GM06990 (cell line): ENCODE measurements at places on chromosomes 13 and 19.

DNA sequence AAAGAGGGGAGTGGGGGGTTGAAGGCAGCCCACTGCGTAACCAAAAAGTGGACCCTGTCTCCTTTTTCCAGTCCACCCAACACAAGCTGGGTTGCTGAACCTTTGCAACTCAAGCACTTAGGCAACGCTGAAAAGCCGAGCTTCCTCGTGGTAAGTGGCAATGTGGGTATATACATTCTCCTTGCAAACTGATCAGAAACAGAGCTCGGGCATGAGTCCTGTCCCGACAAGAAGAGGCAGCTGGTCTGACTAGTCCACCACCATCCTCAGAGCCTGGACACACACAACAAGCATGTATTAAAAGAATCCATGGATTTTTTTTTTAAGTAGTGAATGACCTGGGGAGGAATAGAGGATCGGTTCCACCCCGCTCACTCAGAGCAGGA lies 240.6 kb upstream of the ZNF507 start:
- DNase-seq = no peak

DNA sequence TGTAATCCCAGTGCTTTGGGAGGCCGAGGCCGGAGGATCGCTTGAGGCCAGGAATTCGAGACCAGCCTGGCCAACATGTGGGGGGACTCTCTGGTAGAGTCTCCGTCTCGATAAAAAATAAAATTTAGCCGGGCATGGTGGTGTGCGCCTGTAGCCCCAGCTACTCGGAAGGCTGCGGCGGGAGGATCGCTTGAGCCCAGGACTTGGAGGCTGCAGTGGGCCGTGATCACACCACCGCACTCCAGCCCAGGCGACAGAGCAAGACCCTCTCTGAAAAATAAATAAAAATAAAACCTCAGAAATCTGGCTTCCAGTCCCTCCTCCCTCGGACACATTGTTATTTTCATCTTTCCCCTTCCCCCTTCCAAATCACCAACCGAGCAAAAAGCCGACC lies 332 bp downstream of the IRGQ start:
- no peak for DNase-seq

DNA sequence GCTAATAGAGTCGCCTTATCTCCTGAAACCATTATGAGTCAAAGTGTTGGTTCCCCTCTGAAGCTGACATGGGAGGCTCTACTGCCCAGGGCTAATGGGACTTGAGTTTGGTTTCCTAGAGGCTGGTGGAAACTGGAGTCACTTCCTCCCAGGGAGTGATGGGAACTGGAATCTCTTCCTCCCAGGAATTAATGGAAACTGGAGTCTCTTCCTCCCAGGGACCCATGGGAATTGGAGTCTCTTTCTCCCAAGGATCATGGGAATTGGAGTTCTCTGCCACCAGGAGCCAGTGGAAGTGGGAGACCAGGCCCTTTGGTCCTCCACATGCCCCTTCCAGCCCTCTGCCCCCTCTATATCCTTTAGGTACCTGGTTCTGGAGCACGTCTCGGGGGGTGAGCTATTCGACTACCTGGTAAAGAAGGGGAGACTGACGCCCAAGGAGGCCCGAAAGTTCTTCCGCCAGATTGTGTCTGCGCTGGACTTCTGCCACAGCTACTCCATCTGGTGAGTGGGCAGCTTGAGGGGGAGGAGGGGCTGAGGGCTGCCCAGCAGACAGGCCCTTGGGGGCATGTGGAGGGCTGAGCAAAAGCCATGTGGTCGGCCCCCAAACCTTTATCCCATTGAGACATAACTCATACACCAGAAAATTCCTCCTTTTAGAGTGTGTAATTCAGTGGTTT lies 5.5 kb downstream of the BRSK1 start:
- DNase-seq = no peak

DNA sequence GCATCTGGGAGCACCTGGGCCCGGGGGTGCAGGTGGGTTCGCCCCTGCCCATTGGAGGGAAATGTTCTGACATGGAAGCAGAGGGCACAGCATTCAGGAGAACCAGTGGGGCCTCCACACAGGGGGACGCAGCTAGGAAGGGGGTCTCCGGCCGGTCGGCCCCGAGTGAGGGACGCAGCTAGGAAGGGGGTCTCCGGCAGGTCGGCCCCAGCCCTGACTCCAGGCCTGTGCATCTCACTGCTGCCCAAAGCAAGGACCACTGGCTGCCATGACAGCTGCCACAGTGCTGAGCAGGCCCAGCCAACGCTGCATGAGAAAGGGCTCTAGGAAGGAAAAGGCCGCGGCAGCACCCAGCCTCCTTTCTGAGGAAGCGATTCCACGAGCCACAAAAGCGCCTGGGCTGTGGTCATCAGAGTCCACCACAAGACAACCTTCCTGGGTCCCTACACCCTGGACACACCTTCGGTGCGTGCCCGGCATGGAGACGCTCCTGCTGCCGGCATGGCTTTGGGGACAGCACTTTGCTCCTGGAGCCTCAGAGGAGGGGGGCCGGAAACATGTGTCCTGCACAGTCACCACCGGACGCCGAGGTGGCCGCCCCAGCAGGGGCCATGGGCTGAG lies 9.7 kb downstream of the RASA3 start:
- no peak for DNase-seq

DNA sequence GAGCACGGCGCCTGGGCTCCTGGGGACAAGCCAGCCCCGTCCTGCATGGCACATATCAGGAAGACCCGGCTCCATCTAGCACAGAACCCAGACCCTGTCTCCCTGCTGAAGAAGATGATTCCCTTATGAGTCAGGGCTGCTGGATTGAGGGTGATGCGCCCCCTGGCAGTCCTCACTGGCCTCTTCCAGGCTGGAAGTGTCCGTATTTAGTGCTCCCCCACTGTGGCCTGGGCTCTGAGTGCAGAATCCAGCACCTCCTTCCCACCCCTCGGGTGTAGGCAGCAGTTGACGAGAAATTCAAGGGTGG lies 14.9 kb downstream of the COMP start:
- no peak for DNase-seq

GRCh38 chr19:31174948-31175347 lies 174.3 kb downstream of the TSHZ3 start:
- DNase-seq = no peak
